Activated CD4-positive, CD25-positive, alpha-beta regulatory T cell treated with anti-CD3 and anti-CD28 coated beads, Interleukin-2, amount 50 U/mL, for 72 hours (primary cell): ENCODE measurements at places on chromosomes 7 and 10.

DNA sequence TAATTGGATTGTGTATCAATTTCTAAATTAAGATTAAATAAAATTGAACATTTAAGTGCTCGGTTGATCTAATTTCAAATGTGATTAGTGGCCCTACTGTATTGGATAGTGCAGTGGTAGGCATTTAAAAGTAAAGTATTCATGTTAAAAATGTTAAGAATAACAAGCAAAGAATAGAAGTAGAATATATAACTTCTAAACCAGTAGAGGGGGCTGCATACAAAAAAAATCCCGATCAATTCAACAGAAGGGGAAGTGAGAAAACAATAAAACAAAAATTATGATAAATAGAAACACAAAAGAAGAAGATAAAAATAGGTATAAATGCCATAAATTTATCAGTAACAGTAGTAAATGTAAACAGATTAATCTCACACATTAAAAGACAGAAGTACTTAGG is 24.9 kb upstream of the WDFY4 start:
- no peak for DNase-seq

GRCh38 chr10:85548034-85548433 is 818.6 kb downstream of the GRID1 start:
- no peak for DNase-seq

- no peak for DNase-seq
Measured at GRCh38 chr10:24912215-24912614, 40.2 kb downstream of the PRTFDC1 start.

DNA sequence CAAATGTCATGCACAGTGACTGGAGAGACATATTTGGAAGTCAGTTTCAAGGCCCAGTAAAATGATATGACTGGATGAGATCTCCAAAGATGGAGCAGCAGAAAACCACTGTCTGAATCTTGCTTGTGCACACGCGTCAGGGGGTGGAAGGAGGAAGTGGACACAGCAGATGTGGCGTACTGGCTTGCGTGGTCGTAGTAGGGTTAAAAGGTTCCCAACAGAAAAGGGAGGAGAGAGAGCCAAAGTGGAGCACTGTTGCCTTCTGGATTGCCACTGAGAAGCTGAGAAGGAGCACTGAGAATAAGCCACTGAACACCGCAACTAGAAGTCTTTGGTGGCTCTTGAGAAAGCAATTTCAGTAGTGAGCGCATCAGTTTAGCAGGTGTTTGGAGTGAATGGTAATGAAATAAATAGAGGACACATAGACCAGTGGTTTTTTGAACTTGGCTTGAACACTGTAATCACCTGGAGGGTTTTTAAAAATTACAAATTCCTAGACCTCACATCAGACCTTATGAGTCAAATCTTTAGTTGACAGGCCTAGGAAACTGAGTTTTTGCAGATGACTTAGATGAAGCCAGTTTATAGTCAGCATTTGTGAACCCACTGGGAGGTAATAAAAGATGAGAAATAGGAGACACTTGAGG is 227.3 kb downstream of the PTEN start:
- DNase-seq: no peak

GRCh38 chr7:92590711-92591310 is 621 bp upstream of the FAM133B start:
- no peak for DNase-seq

- no peak for DNase-seq
Measured at GRCh38 chr10:116457488-116457887, 29.8 kb downstream of the PNLIPRP3 start.

DNA sequence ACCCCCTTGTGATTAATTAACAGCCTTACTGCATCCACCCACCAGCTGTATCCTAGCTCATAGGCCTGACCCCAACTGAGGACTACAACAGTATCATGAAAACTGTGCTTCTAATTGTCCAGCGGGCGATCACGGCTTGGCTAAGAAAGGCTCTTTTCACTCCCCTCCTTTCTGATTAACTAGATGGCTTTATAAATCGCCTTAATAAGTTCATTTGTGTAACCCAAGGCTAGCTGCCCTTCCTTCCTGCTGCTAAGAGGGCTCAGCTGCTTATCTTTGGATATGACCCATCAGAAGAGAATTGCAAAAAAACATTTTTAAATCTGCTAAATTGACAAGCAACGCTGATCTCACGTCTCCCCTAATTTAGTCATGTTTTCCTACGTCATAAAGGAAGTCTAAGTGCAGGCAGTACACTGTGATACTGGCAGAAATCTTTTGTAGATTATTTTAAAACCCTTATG is 163.0 kb upstream of the LAMB4 start:
- no peak for DNase-seq

GRCh38 chr7:79984210-79984609 is 150.4 kb upstream of the GNAI1 start:
- DNase-seq: no peak

GRCh38 chr7:100546926-100547800 is 8.2 kb downstream of the AGFG2 start:
- DNase-seq: no peak

DNA sequence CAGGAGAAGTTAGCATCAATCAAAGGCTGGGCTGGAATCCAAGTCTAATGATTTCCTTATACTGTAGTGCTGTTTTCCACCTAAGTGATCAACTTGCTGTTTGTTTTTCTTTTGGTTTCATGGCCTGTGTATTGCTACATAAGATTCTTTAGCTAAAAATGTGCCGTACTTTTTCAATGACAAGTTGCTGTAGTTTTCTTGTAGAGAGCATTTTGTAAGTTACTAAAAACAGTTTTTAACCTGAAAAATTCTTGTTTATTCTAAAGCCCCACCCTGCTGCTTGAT is 1.3 kb downstream of the HELLS start:
- DNase-seq: no peak

DNA sequence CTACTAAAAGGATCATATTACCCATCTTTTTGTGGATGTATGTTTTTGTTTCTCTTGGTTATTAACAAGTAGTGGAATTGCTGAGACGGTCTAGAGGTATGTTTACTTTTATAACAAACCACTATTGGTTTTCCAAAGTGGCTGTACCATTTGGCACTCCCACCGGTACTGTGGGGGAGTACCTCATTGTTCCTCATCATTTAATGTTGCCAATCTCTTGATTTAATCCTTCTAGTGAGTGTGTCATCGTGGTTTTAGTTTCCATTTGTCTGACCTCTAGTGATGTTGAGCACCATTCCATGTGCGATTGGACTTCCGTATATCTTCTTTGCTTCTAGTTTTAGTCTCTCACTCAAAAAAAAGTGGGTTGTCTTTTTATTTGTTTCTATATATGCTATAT is 50.4 kb downstream of the RBM33 start:
- no peak for DNase-seq

DNA sequence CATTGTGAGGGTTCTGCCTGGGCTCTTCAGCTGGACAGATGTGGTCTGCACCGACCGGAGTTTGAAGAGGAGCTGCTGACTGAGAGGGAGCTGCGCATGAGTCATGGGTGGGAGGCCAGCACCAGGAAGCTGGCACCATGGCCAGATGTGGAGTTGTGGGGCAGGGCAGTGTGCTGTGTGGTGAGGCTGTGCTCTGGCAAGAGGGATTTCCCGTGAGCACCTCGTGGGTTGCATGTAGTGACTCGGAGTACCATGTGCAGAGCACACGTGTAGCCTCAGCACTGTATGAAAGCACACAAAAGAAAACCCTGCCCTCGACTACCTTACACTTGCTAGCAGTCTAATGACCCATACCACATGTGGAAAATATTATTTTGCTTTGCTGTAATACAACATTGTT is 103.4 kb downstream of the WNT2 start:
- DNase-seq: no peak

DNA sequence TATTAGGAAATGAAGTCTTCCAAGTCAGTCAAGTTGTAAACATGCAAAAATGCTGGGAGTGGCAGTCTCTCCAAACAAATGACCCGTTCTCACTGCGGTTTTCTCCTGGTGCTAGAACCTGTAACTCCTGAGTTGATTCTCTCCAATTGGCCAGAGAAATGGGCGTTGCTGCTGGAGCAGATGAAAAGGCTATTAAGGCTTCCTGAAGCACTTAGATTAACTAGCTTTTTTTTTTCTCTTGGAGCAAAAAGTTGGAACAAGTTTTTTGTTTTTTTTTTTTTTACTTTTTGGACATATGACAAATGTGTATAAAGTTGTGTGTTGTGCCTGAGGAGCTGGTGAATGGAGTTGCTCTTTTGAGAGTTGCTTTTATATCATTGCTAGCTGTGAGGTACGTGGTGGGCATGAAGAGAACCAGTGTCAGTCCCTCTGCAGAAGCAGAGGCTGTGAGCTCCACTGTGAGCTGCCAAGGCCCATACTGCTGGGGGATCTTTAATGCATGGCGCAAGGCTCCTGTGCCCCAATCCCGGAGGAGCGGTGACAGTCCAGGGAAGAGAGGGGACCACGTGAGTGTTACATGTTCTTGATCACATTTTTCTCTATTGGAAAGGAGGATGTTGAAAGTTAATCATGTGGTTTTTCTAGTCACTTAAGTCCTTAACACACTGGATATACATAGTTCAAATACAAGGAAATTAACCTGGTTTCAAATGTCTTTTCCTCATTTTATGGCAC is 393.6 kb upstream of the GALNT17 start:
- no peak for DNase-seq

- DNase-seq: no peak
Measured at GRCh38 chr10:96873756-96874467, 41.8 kb downstream of the LCOR start.

DNA sequence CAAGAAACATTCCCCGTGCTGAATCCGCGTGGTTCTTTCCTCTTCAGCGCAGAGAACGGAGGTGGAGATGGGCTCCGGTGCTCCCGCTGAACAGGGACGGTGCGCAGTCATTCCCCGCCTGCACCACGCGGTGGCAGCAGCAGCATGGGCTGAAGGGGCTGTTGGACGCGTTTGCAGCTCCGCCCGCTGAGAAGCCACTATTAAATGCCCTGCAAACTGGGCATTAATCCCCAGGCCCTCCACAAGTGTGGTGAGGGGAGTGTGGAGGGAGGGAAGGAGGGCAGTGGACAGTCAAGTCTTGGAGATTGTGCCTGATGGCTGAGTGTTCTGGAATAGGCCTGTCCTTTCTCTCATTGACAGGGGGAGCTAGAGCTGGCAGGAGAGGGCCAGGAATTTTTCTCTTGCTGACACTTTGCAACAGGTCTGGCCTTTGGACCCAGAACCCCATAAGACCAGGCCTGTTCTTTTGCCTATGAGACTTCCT is 240.2 kb upstream of the INHBA start:
- DNase-seq: peak; percentile 71

- no peak for DNase-seq
Measured at GRCh38 chr7:142133731-142134148, 22.2 kb downstream of the MGAM2 start.

DNA sequence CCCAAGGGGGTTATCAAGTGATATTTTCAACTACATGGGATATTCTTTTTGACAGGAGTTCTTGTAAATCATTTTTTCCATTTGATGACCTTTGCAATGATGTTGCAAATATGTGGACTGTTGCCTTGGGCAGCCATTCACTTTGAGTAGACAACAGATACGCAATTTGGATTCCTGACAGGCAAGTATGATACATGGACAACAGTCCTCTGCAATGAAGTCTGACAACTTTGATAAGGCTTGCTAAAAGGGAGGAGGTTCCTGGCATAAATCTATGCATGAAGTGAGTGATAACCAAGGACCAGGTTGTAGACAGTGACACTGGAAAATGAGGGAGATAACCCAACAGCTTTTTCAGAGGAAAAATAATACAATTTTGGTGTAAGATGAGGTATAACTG is 17.7 kb downstream of the LRRD1 start:
- DNase-seq: no peak

DNA sequence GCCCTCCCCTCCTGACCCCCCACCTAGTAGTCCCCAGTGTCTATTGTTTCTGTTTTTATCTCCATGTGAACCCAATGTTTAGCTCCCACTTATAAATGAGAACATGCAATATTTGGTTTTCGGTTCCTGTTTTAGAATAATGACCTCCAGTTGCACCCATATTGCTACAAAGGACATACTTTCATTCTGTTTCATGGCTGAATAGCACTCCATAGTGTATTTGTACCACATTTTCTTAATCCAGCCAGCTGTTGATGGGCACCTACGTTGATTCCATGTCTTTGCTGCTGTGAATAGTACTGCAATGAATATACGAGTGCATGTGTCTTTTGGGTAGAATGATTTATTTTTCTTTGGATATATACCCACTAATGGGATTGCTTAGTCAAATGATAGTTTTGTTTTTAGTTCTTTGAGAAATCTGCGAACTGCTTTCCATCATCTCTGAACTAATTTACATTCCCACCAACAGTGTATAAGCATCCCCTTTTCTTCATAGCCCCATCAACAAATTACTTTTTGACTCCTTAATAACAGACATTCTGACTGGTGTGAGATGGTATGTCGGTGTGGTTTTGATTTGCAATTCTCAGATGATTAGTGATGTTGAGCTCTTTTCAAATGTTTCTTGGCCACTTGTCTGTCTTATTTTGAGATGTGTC is 128.4 kb upstream of the PHYHIPL start:
- DNase-seq: no peak

DNA sequence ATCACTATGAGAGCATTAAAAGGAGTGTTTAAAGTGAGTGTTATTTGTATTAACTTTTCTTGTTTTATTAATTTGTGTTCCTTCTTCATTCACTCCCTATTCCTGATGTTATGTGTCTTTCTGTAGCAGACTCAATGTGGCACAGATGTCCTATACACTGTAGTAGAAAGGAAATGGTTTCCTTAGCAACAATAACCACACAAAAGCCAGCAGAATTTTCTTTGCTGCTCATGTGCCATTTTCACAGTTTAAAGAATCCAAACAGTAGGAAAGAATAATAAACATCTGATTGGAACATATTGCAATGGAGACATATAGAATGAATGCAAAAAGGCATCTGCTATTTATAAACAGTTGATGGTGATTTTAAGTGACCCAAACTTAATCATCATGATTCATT is 763.6 kb downstream of the PHTF2 start:
- no peak for DNase-seq

DNA sequence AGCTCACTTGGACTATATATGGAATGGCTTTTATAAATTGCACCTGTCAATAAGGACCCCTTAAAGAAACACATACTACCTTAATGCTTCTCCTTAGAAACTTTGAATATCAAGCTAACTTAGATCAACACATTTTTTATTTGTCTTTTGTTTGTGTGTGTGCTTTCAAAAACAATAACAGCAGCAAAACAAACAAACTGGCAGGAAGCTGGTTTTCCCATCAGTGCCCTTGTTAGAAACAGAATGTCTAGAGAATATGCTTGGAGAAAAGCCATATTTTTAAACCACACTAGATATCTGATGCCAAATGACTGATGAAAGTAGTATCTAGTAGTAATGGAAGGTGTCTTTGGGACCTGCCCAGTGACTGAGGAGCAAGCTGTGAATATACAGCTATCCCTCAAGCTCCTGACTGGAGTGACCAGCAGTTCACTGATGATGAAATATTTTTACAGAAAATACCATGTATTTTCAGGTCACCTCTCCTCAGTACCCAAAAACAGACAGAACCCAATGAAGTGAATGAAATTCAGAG is 1.0 kb downstream of the PDE1C start:
- DNase-seq: no peak

- peak; percentile 27 for DNase-seq
Measured at GRCh38 chr7:1679326-1679965, 9.4 kb downstream of the ELFN1 start.
